Head of caudate nucleus (tissue), 42 donors: ENCODE measurements at places on chromosomes 3 and 15.

DNA sequence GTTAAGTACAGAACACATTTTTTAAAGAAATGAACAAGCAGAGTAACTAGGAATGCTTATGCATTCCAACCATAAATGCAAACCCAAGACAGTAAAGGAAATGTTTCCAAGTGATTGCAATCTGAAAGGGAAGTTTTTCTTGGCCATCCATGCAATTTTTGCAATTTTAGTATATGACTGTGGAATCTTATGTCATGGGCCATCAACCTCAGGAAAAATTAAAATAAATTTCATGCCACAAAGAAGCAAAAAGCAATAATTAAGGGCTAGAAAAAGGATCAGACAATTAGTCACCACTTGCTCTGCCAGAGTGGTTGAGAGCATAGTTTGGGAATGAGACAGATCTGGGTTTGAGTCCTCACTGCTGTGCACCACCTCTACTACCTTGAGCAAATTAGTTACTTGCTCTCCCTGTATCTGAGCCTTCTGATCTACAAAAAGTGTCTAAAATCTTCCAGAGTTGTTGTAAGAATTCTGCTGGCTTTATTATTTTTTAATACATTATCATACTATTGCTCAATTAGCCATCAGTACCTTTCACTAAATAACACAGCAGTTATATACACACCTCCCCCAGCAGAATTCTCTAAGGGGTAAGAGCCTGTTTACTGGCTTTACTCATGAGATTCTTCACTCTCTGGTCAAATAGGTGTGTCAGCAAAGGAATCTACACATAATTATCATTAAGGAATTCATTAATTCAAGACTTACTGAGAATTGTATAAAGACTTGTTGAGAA, 49.7 kb upstream of the FBN1 start:
- DNase-seq: no peak

- no peak for DNase-seq
Observed at GRCh38 chr15:55715355-55716076, 27.4 kb downstream of the PRTG start.

DNA sequence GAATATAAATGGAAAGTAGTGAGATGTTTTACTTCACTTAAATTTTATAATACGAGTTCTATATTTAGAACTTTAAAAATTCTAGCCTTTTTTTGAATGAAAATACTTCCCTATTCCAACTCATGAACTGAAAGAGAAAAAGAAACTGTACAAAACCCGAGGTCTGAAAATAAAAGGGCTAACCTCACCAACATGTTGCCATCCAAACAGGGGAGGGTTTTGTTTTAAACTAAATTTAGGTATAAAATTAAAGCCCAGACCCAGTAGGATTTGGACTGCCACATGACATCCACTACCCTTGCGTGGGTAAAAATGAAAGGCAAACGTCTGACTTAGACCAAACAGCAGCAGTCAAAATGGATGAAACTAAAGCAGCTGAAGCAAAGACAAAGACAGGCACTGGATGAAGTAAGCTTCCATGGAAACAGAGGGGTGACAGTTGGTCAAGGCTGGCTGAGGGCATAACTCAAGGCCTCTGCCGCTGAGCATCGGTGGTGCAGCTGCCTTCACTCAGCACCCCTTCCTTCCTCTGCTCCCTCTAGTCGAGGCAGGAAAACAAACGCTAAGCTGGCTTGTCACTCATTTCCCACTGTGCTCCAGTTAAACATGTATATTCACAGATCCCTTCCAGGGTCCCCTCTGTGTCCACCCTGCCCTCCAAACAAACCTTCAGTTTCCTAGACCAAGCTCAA, 58.1 kb downstream of the TM4SF4 start:
- DNase-seq: no peak

- DNase-seq: peak; percentile 1
Observed at GRCh38 chr3:133870822-133871221, 24.9 kb downstream of the RAB6B start.

GRCh38 chr15:52217186-52217585, 26.0 kb upstream of the GNB5 start:
- DNase-seq: no peak

DNA sequence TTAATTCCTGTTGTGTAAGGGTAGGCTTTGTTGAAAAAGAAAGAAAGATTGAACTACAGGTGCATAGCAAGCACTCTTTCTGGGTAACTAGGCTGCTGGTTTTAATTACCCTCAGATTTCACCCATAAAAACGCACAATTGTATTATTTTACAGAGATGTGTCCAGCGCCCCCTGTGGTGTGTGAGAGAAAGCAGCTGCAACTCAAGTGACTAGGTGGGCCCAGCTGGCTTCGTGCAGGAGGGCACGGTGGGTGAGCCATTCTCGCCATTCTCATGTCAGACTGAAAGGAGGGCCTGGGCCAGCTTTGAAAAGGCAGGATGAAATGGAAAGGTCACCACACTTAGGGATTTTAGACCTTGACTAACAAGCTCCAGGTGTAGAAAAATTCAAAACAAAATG, 122.6 kb downstream of the LRIG1 start:
- no peak for DNase-seq

- no peak for DNase-seq
Observed at GRCh38 chr15:40353697-40354096, 2.9 kb downstream of the PHGR1 start.

DNA sequence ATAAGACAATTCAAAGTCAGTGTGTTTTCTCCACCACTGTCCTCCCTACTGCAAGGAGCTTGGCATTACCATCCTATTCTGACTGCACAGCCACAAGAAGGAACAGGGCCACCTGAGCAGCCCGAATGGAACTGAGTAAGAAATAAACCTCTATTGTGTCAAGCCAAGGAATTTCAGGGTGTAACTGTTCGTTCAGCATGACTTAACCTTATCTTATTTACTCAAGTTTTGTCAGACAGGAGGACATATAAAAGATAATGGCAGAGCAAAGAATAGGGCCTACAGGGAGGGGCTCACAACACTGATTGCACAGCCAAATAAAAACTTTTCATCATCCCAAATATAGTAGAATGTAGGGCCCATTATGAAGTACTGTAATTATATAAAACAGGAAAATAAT, 236.1 kb downstream of the NEK10 start:
- no peak for DNase-seq

DNA sequence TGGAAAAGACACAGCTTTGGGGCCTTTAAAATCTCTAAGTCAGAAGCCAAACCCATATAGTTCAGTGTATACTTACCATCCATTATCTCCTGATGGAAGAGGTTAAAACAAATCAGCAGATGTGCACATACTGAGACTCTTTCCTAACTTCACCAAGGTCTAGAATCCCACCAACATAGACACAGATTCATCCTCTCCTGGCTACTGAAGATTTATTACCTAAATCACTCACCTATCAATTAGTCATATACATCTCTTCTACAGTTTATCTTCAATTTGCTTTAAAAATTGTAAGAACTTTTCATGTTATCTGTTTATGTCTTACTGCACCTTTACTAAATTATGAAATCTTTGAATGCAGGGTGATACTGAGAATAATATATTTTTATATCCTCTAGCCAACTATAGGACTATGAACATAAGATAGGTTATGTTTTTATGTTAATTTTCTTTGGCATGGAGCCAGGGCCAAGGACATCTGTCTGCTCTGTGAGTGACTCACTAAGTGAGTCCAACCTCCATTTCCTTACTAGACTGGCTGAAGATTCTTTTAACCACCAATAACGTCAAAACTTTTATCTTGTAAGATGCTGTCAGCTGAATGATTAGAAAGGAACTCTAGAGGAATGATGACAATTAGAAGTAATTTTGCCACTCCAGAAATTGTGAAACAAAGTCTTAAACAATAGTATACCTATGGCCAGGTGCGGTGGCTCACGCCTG, 397.6 kb downstream of the FOXP1 start:
- no peak for DNase-seq

DNA sequence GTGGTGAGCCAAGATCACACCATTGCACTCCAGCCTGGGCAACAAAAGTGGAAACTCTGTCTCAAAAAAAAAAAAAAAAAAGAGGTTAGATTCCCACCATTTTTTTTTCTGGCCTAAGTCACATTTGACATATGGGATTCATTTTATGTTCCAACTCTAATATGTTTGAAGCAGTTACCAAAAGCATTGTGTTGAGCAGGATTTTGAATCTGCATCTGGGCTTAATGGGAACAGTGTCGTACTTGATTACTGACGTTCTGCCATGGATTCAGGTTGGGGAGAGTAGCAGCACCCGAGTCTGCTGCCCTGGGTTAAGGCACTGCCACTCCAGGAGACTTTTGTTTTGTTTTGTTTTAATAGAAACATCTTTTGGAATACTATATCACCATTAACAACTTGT, 348.7 kb upstream of the TBL1XR1 start:
- DNase-seq: no peak

GRCh38 chr15:81073801-81074200, 60.3 kb upstream of the CFAP161 start:
- no peak for DNase-seq

DNA sequence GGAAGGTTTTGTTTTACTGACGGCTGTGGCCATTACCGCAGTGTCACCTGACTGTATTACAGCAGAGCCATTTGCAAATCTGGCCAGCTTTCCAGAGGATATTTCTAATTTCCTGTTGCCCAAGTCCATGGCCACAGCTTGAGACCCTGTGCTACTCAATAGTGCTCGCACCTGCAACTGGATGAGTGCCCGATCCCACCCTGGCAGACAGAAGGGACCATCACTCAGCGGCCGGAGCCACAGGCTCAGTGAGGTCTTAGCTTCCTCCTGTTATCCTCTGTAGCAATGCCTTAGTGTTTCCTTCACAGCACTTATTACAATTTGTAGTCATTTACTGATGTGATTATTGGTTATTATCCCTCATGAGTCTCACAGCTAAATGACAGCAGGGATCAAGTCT, 184.8 kb downstream of the LRRN1 start:
- DNase-seq: no peak

- DNase-seq: no peak
Observed at GRCh38 chr15:71109130-71109529, 6.1 kb upstream of the THSD4 start.

GRCh38 chr3:47406762-47407149, 25.9 kb downstream of the PTPN23 start:
- no peak for DNase-seq

DNA sequence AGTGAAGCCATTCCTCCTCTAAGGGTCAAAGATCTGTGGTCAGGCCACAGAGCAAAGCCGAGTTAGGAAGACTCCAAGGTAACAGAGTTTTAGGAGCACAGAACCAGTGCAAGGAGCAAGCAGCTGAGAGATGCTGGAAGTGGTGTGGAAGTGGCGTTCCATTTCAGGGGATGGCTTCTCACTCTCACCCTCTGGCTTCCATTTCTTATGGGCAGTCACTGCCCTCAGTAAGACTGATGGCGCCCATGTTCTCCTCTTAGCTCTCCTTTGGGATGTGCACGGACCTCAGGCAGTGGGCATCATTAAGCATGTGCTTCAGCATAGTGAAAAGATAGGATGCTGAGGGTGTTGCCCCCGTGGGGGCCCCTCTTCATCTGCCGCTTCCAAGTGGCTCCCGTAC, 90.3 kb downstream of the ASB7 start:
- no peak for DNase-seq

GRCh38 chr3:177928172-177928873, 607.9 kb upstream of the KCNMB2 start:
- no peak for DNase-seq

DNA sequence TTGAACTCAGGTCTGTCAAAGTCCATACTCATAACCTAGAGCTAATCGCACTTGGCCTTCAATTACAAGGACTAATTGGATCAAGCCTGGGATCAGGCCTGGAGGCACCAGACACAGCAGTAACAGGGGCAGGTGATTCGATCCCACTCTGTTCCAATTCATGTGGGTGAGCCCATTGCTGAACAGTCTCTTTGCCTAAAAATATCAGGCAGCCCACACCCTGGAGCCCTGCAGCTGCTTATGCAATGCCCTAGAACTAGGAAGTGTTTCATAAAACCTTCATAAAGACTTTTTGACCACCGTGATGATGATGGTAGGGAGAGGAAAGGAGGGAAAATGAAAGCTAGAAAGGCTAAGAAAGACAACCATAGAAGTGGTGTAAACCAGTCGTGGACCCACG, 47.8 kb upstream of the NEO1 start:
- DNase-seq: peak; percentile 35

DNA sequence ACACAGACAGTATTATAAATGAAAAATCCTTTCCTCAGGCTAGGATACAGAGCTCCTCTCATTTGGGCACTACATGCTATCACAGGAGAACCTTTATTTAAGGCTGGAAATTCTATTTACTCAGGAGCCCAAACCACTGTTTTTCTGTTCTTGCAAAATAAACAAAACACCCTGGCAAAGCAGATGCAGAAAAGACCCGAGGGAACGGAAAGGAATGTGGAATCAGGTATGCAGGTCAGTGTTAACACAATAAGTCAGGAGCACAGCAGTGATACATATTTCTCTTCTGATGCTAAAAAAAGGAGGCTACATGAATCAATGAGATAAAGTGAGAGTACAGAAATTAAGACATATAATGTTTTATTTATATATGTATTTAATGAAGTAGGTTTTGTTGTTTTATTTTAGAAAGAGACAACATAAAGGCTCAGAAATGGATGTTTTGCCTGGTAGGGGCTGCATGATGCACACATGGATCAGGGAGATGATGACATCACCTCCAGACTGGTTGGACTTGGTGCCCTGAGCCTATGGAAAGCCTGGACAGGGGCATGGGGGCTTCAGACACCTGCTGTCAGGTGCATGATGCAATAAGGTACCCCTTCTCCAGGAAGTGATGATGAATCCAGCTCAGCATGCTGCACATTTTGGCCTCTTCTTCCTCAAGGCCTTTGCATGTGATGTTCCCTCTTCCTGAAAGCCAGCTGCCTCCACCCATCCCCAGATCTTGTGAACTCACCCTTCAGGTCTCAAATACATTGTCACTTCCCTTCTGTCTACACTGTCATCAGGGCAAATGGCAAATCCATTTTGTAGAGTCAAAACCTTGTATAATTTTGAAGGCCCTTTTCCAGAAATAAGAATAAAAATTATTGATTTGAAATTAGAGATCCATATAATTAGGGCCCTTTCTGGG, 19.1 kb upstream of the RBP1 start:
- DNase-seq: no peak

GRCh38 chr15:69991551-69991980, 106.2 kb downstream of the TLE3 start:
- DNase-seq: no peak

- no peak for DNase-seq
Observed at GRCh38 chr15:99721896-99722295, 11.3 kb downstream of the LYSMD4 start.

DNA sequence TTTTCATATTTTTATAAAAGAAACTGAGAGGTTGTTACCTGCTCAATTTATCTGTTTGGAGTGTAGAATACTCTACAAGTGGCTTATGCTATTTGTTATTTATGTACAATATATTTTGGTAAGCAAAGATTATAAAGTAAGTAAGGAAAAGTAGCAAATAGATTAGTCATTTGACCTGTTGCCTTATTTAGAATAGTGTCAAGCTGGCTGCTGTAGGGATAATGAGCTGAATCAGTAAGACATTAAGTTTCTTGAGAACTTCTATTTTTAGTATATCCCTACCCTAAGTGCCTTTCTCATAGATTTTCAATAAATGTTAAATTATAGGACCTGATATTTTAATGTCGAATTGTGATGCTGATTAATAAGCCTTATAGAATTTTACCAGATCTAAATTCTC, 37.2 kb downstream of the ECT2 start:
- DNase-seq: no peak
